Activated T-helper 2 cell treated with anti-CD3 and anti-CD28 coated beads, Interferon-gamma antibody, Interleukin-2, Interleukin-4, amounts not matched to agents 10 μg/mL and 5 μg/mL and 100 μg/mL, durations not matched to agents 14 hours and 24 hours and 36 hours (primary cell): ENCODE measurements at places on chromosomes 3 and 15.

DNA sequence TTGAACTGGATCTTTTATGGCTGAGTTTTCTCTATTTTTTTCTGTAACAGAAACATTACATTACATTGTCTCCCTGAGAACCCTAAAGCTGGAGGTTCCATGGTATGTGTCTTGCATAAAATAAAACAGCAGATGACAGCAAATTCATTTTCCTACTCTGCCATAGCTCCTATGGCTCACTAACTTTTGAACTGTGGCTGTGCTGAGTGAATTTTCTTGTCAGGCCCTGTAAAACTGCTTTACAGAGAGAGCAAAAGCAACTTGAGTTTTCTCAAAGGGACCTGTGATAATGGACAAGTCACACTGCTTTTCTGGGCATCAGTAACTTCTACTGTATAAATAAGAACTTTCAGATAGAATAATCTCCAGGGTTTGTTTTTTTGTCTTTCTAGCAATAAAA is 129.9 kb upstream of the TSC22D2 start:
- no peak for DNase-seq

GRCh38 chr3:192366916-192367315 is 360.4 kb downstream of the FGF12 start:
- no peak for DNase-seq

DNA sequence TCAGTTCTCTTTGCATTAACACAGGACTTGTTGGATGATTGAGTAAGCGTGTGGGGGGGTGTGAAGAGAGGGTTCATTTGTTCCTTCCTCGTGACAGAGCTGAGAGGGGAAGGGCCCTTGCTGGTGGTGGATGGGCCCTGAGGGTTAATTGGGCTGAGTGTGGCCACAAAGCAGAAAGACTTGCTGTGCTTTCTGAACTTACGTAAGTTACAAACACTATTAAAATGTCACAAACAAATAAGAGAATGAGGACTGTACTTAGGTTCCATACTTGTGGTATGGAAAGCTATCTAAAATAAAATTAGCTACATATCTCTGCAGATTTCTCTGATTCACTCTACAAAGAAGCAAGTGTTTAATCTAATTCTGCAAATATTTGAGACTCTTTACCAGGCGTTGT is 231.3 kb downstream of the LPP start:
- DNase-seq, result no peak

- DNase-seq, result no peak
These were observed 578 bp upstream of the BCHE start for GRCh38 chr3:165837801-165838200.

DNA sequence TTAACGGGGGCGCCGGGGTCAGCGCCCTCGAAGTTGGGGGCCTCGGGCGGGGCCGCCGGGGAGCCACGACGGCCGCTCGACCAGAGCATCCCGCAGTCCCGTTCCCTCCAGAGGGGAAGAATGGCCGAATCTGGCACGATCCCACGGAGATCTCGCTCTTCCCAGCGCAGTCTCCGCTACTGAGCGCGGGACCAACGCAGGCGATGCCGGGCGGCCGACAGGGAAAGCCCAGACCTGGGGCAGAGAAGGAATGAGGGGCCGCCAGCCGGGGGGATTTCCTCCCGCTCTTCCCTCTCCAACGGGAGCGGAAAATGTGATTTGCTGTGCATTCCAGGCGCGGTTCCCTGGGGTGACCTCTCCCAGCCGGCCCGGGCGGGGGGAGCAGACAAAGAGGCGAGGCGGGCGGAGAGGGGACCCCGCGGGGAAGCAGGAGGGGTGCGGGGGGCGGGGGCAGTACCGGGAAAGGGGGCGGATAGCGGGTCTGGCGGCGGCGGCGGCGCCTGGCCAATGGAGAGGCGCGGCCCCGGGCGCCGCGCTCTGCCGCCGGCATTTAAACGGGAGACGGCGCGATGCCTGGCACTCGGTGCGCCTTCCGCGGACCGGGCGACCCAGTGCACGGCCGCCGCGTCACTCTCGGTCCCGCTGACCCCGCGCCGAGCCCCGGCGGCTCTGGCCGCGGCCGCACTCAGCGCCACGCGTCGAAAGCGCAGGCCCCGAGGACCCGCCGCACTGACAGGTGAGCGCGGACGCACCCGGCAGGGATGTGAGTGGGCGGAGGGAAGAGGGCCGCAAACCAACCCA is at the start of gene GREM1:
Gene GREM1, plus strand, starts transcription at position 579 of the 801 bp plus-strand sequence. CDS start 12,687 bp downstream, outside the sequence.
- DNase-seq, result no peak

- no peak for DNase-seq
These were observed 286.3 kb upstream of the ROBO2 start for GRCh38 chr3:76753599-76753998.

- DNase-seq, result no peak
These were observed 280.0 kb downstream of the NTRK3 start for GRCh38 chr15:87976552-87976951.

DNA sequence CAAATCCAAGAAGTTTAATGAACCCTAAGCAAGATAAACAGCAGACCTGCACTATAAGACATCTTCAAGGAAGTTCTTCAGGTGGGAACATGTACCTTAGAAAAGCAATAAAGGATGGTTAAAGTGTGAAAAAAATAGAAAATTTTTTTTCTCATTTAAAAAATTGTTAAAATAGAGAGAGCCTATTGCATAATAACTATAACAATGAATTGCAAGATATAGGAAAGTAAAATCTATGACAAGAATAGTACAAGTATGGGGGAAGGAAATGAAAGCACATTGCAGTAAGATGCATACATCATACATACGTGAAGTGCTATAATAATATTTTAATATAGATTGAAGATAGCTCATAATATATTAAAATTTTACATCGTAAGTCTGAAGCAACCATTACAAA is 310.1 kb upstream of the KCNMB2 start:
- no peak for DNase-seq

DNA sequence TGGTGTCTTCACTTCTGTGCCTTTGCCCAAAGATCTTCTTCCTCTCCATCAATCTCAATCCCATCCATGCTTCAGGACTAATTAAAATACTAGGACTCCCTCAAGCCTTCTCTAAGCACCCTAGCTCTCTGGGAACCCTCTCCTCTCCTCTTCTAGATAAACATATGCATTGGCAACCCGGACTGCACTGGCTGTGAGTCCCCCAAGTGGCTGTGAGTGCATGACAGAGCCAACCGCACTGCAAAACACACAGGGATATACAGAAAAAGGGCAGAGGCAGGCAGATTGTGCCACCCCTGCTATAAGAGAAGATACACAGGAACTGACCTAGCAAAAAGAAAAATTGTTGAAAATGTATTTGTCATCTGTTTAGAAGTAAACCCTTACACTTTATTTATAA is 457.1 kb downstream of the MFSD1 start:
- no peak for DNase-seq

- DNase-seq, result no peak
These were observed 172.1 kb upstream of the LRRN1 start for GRCh38 chr3:3627114-3627513.

DNA sequence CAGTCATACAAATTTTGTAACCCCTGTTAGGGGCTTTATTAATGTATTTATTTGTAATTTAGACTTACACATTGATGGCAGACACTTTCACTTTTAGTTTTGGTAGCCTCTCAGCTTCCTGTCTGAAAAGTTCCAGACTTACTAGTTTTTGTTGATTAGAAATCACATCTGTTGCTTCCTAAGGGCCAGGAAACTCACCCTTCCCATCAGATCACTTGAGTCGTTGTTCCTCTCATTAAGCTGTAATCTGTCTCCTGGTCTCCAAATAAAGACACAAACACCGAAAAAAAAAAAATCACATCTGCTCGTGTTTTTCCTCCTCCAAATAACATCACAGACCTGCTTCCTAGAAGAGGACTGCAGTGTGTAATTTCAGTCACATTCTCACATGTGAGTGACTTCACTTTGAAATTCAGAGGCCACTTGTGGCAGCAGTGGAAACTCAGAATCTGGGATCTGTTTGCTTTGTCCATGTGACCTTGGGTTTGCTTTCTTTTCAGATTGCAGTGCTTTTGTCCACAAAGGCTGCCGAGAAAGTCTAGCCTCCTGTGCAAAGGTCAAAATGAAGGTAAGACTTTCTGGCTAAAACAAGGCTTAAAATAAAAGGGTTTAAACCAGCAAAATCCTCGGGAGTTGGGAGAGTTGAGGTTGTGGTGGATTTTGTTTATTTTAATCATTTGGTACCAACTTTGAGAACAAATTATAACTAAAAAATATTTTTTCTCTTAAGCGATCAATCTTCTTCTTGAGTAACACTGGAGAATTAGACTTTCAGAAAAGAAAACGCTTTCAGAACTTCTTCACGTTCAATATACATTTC is 87.0 kb downstream of the KLHL25 start:
- no peak for DNase-seq

- no peak for DNase-seq
These were observed 108.3 kb upstream of the FRMD4B start for GRCh38 chr3:69494185-69494584.

- no peak for DNase-seq
These were observed 111.7 kb downstream of the NUP210 start for GRCh38 chr3:13308380-13308801.

GRCh38 chr3:45317710-45318109 is 70.7 kb upstream of the LARS2 start:
- DNase-seq, result no peak

DNA sequence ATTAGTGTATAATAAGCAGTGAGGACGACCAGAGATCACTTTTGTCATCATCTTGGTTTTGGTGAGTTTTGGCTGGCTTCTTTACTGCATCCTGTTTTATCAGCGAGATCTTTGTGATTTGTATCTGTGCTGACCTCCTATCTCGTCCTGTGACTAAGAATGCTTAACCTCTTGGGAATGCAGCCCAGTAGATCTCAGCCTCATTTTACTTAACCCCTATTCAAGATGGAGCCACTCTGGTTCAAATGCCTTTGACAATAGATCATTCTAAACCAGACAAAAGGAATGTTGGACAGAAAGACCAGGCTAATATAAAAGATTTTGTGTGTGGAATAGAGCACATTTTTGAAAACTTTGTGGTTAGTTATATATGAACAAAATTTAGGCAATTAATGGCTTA is 618.5 kb upstream of the BCHE start:
- no peak for DNase-seq

DNA sequence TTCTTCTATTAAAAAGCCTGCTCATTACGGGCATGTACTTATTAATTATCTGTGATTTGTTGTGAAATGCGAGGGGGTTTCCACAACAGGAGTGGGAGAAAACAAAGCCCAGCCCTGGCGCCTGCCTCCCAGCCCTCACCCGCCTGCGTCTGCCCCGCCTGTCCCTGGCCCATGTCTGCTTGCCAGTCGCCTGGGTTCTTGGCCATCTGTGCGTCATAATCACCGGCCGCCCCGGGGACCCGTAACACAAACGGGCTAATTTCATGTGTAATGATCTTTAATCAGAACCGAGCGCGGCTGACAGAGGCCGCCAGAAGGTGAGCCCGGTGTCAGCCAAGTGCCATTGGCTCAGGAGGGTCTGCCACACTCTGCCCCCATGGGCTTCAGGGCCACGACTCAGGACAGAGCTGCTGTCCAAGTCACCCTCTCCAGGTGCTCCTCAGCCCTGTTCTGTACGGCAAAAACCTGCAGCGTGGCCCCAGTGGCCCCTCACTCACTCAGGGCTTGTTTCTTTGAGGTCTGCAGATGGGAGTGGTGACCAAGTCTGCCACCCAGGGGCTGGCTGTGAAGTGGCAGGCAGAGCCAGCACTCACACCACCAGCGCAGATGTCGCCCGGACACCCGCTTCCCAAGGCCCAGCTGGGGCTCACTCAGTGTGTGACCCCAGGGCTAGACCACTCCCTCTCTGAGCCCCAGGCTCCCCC is 28.8 kb upstream of the TMEM115 start:
- DNase-seq, result no peak

- no peak for DNase-seq
These were observed 101.5 kb downstream of the PGPEP1L start for GRCh38 chr15:98905963-98906711.

- DNase-seq, result no peak
These were observed 202.3 kb upstream of the PROK2 start for GRCh38 chr3:71987089-71987735.

DNA sequence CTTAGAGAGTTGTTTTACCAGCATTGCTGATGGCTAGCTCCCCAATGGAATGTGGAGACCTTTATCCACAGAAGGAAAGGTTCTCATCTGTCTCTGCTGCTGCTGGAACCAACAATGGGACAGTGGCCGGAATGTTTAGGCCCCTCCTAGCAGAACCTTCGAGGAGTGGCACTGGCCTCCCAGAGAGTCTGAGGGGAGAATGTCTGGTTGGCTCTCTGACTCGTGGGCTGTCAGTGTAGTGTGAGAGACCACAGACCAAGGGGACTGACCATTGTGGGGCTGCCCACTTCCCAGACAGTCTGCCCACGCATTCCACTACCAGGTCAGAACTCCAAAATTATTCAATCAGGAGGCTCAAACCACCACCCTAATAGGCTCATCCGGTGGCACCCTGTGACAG is 5.1 kb downstream of the RASL12 start:
- DNase-seq, result no peak

DNA sequence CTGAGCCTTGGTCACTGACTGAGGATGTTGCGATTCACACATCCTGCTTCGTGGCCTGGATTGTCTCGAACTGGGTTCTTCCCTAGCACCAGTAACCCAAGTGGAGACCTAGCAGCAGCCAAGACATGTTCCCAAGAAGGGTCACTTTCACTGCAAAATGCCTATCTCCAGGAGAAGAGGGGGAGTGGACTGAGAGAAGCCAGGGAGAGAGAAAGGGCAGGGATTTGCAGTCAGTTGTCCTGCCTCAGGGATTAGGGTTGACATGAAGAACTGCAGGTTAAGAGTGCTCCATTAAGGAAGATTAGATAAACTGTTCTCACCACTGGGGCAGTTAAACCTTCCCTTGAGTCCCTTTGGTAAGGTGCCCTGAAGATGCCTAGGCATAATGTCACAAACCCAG is 5.7 kb upstream of the CD276 start:
- DNase-seq, result no peak

DNA sequence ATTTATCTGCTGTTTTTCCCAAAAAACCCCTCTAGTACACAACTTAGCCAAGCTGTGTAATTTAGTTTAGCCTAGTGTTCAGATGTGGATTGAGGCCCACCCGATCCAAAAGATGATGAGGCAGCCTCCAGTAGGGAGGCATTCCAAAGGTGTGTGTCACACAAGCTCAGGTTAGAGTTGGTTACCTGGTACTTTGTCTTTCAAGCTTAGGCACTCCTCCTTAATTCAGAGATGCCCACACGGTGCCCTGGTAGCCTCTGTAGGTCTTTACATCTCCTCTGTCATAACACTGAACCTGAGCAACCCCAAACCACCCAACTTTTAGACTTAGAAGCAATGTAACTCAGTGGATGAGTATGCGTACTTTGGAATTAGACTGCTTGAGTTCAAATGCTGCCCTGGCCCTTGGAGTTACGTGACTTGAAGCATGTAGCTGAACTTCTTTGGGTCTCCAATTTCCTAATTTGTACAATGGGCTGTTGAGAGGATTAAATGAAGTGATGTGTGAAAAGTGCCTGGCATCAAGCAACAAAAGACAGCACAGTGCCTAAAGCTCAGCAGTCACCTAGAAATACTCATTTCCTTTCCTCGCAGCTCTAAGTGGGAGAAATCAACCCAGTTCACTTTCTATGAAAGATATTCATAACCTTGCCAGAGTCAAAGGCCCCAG is 284.6 kb upstream of the RARB start:
- no peak for DNase-seq

- DNase-seq, result no peak
These were observed 16.2 kb downstream of the CEP152 start for GRCh38 chr15:48794697-48795134.
